NCI-H510A (cell line): ENCODE measurements at places on chromosomes 1 and 21.

GRCh38 chr1:221022331-221022730 lies 143.1 kb downstream of the HLX start:
- DNase-seq: no peak

- DNase-seq: no peak
These were observed 878.9 kb upstream of the CXADR start for GRCh38 chr21:16633831-16634459.

DNA sequence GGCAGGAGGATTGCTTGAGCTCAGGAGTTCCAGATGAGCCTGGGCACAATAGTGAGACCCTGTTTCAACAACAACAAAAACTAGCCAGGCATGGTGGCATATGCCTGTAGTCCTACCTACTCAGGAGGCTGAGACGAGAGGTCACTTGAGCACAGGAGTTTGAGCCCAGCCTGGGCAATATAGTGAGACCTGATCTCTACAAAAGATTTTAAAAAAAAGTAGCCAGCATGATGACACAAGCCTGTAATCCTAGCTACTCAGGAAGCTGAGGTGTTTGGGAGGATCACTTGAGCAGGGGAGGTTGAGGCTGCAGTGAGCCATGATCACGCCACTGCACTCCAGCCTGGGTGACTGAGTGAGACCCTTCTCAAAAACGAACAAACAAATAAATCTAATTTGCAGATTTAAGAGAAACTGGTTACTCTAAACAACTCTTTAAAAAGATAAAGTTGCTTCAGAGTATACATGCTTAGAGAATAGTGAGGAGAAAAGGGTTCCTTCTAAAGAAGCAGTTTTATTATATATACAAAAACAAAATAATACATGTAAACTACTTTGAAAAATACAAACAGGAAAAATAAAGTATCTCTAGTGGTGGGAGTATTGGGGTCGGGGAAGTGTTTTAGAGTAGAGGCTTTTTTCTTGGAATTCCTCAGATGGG lies 88.4 kb downstream of the ADCY10 start:
- DNase-seq: no peak

DNA sequence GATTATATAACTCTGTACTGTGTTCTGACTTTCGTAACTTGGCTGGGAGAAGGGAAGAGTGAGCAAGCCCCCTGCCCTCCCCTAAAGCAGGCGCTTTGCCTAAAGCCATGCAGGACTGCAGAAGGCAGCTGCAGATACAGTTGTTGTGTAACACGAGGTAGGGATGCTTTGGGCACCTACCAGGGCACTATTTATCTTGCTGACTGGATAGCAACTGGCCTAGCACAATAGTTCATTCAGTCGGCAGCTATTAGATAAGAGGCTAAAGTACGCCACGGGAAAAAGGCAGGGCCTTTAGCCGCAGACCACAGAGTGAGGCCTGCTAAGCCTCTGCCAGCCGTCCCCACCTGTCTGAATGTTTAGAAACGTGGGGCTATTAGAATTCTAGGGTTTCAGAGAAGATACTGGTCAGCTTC lies 80.9 kb downstream of the TTC3 start:
- no peak for DNase-seq

GRCh38 chr1:87805666-87806378 lies 477.1 kb downstream of the LMO4 start:
- DNase-seq: no peak

DNA sequence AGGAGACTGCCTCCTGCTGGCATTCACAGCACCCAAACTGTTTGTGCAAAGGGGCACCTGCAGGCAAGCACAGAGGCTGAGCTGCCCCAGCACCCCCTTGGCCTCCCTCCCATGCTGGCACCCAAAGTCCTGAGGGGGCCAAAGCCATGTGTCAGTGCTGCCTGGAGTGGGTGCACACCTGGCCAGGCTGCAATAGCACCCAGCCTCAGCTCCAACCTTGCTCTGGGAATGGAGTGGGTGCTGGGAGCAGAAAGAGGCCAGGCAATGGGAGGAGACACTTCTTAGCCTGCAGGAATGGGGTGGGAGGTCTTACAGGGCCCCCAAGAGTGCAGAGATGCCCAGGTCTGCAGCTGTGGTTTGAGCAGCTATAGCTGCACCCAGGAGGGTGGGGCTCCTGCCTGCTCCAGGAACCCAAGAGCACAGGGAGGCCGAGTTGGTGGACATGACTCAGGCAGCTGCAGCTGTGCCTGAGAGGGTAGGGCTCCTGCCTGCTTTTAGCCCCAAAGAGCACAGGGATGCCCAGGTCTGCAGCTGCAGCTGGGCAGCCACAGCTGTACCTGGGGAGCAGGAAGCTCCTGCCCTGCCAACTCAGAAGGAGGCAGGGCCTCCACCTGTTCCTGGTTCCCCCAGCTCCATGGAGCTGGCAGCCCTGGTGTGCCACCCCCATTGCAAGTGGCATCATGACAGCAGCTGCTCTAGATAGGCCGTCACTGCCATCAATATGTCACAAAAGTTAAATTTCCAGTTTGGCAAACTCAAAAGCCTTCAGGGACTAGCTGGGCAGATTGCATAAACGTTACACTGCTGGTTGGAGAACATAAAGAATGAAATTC lies 5.3 kb upstream of the CHD1L start:
- DNase-seq: peak; percentile 19

GRCh38 chr1:151583796-151584195 lies 28.1 kb upstream of the SNX27 start:
- DNase-seq: no peak

DNA sequence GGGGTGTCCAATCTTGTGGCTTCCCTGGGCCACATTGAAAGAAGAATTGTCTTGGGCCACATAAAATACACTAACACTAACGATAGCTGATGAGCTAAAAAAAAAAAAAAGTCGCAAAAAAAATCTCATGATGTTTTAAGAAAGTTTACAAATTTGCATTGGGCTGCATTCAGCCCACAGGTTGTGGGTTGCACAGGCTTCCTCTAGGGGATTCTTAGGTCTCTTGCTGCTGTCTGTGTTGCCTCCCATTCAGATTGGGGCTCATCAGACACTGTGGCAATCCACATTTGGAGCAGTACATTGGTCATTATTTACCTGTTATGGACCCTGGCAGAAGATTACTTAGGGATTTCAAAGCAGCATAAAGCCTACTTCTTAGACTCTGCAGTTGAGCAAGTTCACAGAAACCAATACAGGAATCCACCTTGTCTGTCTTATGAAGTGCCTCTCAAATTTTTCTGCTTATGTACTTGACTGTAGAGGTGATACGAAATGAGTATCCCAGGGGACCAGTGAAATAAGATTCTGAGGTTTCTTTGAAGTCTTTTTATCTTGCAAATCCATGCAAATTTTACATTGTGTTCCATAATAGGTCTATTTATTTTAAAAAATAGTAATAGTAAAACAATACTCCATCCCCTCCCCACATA lies 205.5 kb downstream of the RPS6KC1 start:
- no peak for DNase-seq

DNA sequence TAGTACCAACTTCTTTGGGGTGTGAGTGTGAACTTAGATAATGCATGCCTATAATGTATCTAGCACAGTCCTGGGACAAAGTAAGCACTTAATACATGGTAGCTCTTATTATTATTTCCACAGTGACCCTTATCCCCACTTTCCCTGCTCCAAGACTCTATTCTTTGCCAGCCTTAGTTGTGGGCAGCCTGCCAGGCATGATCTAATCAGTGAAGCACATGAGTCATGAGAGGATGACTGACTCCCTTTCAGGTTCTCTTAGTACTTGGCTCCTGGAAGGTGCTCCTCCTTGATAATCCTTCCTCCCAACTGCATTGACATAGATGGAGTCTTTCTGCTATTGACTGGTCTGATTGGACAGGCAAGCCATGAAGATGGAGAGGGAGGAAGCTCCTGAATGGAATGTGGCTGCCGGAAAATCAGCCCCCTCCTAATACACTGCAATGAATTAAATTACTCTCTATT lies 17.4 kb upstream of the GNG12 start:
- DNase-seq: no peak

DNA sequence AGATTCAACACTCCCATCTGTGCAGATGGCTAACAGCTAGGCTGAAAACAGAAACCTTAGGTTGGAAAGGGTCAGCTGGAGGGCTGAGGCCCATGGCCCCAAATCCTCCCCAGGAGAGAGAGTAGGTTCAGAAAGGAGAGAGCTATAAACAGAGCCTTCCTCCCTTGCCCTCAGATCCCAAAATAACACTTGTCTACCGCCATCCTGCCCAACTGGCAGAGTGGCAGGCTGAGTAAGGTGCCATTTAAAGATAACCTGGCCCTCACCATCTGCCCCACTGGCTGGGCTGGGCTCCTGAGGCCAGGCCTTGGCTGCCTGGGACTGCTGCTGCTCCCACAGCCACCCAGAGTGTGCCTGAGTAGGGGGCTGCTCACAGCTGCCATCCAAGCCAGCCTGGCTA lies 4.3 kb upstream of the SHISA4 start:
- no peak for DNase-seq

GRCh38 chr1:183598386-183598785 lies 8.1 kb upstream of the NCF2 start:
- DNase-seq: no peak

DNA sequence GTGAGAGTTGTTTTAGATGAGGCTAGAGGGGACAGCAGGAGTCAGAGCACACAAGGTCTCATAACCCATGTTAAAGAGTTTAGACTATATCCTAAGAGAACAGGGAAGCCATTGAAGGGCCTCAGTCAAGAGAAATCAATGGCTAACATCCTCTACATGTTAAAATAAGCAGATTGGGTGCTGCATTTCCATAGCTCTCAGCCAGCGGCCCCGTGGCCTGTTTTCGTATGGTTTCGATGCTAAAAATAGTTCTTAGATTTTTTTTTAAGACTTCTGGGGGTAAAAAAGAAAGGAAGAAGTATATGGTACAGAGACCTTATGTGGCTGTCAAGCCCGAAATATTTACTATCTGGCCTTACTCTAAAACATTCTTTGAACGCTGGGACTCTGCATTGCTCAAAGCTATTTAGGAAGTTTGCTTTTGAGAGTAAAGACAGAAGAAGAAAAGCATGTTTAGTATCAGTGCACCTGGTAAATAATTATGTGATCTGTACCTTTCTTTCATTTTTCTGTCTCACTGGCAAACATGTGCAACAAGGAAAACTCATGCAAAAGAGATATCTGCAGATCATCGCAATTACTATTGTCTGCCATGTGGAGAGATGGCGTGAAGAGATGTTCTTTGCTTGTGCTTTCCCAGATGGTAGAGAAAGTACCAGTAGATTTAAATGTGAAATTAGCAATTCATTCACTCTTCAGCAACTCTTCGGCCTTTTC lies 8.4 kb downstream of the PDIK1L start:
- no peak for DNase-seq

GRCh38 chr1:107141491-107142126 lies 770 bp downstream of the NTNG1 start:
- no peak for DNase-seq

DNA sequence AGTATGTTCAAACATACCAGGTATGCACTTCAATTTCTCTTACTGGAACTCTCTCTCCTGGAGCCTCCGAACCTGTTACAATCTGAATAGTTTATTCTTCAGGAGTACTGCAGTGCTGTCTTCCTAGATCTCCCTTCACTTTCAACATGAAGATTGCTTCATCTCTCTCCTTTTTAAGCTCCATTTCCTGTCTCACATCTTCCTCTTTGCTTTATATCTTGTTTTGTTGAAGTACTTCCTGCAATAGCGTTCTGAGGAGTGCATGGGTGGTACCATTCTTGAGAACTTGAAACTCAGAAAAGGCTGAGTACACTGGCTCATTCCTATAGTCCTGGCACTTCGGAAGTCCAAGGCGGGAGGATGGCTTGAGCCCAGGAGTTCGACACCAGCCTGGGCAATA lies 15.7 kb upstream of the C1orf146 start:
- DNase-seq: no peak

GRCh38 chr21:35420656-35421055 lies 371.6 kb upstream of the RUNX1 start:
- no peak for DNase-seq

GRCh38 chr1:201468501-201468843 lies 516 bp downstream of the PHLDA3 start:
- DNase-seq: peak; percentile 22

GRCh38 chr1:8113262-8114220 lies 87.4 kb upstream of the ERRFI1 start:
- DNase-seq: no peak

- peak; percentile 96 for DNase-seq
These were observed at the start of gene MACF1 for GRCh38 chr1:39204441-39205081. TSS of gene MACF1 (plus strand) at chr1:39204695. CDS start at chr1:39205023, 328 bp downstream.

- no peak for DNase-seq
These were observed 68.2 kb downstream of the RNF187 start for GRCh38 chr1:228555074-228555994.

- DNase-seq: no peak
These were observed 332.3 kb upstream of the DPYD start for GRCh38 chr1:98253145-98253544.
